Stimulated activated CD8-positive, alpha-beta memory T cell treated with anti-CD3 and anti-CD28 coated beads, Interleukin-2, amount 100 ng/mL, for 1 hour (primary cell): ENCODE measurements at places on chromosomes 7 and 10.

DNA sequence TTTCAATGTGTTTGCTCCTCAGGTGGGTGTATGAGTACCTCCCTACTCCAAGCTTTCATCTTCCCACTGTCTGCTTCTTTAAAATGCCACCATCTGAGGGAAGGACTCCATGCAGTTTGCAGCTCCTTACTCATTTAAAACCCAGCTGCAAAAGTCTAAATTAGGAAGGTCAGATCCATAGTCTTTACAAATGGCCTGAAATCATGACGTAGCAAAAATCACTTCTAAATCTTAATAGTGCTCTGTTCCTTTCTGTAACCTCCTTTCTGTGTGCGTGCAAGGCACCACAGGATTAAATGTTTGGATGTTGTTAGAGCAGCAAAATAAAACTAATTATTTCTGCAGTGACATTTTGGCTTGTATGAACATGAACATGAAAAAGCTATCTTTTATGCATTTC is 366.9 kb upstream of the IGFBP3 start:
- DNase-seq, result no peak

GRCh38 chr10:21724020-21724589 is 190.1 kb downstream of the MLLT10 start:
- DNase-seq, result no peak

DNA sequence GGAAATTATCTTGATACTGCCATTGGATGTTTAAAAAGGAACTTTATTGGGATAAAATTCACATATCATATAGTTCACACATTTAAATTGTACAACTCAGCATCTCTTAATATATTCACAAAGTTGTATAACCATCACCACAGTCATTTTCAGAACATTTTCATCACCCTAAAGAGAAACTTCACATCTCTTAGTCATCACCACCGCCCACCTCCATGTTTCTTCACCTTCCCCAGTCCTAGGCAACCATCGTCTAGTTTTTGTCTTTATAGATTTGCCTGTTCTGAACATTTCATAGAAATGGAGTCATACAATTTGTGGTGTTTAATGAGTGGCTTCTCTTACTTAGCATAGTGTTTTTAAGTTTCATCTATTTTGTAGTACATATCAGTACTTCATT is 96.6 kb downstream of the ANKRD30A start:
- DNase-seq, result no peak

DNA sequence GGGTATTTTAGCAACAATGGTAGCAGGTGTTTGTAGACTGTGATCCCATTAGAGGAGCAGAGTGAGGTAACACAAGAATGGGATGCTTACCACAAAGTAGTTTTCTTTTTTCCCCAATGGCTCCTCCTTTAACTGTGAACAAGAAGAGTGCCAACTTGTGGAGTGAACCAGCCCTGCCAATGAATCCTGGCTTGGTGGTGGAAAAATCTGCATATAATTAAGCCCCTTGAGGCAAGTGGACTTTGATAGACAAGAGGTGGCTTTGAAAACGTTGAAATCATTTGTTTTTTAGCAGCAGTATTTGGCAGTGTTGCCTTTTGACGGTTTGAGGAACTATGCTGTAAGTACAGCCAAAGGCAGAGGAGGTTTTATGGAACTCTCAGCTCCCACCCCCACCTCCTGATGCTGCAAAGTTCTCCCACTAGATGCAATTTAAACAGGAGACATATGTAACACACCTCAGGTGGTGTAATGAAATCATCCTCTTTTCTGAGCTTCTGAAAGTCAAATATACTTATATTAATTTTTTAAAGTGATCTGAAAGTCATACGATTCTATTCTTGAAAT is 295.6 kb downstream of the DPP6 start:
- no peak for DNase-seq

DNA sequence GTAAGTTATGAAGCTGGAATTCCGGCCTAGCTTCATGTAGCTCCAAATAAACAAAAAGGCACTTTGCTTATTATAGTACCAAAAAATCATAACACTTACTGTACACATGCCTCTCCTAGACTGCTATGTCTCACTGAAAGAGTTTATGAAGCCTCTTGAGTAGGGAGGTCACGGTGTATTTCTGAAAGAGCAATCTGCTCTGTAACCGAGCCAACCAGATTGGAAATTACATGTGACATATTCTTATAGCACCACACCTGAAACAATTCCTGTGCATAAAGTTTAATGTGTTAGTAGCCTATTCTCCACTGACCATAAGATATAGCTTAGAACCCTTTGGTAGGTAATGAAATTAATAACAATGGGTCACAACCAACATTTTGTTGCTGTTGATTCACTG is 1.3 kb upstream of the FAM3C start:
- no peak for DNase-seq

- DNase-seq, result no peak
These were observed 380.0 kb downstream of the REEP3 start for GRCh38 chr10:63901228-63901627.

DNA sequence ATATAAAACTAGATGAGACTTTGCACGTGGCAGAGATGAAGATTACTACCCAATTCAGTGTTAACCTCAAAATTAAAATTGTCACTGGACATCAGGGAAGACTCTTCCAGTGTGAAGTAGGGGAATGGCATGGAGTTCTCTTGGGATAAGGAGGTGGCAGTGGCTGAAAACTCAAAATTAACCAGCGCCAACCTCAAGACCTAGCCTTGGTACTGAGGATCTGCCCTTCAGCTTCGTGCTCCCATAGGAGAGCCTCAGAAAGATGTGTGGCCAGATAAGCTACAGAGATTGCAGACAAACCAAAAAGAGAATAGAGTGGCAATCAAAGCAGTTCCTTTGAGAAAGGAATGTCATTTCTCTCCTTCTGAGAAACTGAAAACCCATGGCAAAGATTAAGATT is 47.3 kb upstream of the CAPZA2 start:
- DNase-seq, result no peak

- no peak for DNase-seq
These were observed 431.6 kb upstream of the NPVF start for GRCh38 chr7:25659841-25660240.

GRCh38 chr10:6008497-6009142 is 31.3 kb upstream of the IL15RA start:
- no peak for DNase-seq

- no peak for DNase-seq
These were observed 52.1 kb downstream of the POLL start for GRCh38 chr10:101535949-101536348.

- no peak for DNase-seq
These were observed 37.9 kb upstream of the RASGEF1A start for GRCh38 chr10:43304687-43305333.

- no peak for DNase-seq
These were observed 84.4 kb upstream of the EFCAB10 start for GRCh38 chr7:105665684-105666083.

GRCh38 chr10:59006511-59007306 is 169.7 kb upstream of the PHYHIPL start:
- no peak for DNase-seq

DNA sequence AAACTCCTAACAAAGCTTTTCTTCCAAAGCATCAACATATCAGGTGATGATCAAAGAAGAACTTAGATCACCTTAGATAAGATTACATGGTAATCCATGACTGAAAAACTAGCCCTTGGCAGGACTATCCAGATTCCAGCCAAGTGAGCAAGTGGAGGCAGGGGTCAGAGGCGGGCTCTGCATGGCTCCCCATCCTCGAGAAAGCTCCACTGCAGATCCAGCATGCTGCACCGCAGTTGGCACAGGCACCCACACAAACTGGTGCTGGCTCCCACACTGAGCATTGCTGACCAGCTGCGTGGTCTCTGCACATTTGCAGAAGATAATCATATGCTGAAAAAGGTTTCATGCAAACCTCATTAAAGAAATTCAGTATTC is 10.1 kb downstream of the PSAP start:
- no peak for DNase-seq

DNA sequence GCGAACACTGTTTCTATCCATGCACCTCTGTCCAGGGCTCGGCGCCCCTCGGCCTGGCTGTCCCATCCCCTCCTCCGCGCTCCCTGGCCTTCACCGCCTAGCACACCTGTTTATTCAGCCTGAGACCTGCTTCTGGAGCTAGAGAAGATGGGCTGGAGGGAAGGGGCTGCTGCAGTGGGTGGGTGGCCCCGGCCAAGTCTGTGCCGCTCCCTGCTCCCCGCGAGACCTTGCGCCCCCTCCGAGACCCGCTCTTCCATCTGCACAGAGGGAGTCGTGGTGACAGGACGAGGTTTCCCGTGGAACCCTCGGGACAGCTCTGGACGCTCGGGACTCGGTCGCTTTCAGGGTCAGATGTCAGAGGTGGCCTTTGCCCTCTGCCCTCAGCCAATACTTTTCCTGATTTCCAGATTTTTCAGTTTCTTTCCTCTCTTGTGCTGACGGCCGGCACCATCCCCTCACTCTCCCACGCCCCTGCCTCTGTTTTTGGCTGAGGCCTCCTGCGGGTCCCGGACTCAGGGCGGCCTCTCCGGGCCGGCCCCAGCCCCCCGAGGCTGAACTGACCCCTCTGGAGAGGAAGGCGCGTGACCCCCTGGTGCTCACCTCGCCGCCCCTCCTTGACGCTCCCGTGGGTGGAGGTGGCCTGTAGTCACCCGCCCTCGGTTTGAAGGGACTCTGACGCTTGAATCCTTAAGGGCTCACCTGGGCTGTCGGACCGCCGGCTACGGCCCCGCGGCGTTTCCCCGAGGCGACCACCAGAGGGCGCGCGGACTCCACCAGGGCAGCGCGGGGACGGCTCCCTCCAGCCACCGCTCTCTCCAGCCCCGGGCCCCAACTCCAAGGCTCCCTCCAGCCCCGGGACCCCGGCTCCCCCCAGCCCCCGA is 15.6 kb downstream of the SHH start:
- peak; percentile 43 for DNase-seq

- no peak for DNase-seq
These were observed 178.0 kb downstream of the JAZF1 start for GRCh38 chr7:28002638-28003037.

DNA sequence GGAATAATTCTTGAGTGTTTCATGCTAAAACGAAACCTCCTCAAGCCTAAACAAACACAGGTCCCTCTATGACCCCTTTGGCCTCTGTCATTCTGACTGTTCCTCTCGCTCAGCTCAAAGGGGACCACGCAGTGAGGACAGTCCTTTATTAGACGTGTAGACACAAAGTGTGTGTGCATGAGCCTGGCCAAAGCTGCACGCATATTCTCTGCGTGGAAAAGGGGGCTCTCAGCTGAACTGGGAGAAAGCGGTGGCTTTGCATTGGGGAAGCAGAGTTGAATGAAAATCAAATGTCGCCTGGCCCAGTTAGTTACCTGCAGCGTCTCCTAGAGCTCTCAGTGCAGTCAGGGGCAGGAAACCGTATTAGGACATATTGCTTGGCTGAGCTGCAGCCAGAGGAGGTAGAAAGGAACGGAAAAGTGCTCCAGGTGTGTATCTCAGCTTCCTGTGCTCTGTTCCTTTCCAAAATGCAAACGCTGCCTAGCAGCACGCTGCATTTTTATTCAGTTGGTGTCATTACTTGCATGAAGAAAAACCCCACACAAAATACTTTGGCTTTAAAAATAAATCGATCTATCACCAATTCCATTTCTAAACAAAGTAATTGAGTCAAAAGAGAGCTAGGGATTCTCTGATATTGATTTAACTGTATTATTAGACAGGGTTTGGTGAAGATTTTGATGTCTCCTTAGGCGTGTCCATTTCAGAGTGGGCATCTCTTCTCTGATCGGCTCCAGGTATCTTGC is 4.9 kb downstream of the GATA3 start:
- no peak for DNase-seq

- DNase-seq, result no peak
These were observed 16.7 kb downstream of the POR start for GRCh38 chr7:75931680-75932079.
